ENCODE measurements at places on chromosomes 13 and 19.

DNA sequence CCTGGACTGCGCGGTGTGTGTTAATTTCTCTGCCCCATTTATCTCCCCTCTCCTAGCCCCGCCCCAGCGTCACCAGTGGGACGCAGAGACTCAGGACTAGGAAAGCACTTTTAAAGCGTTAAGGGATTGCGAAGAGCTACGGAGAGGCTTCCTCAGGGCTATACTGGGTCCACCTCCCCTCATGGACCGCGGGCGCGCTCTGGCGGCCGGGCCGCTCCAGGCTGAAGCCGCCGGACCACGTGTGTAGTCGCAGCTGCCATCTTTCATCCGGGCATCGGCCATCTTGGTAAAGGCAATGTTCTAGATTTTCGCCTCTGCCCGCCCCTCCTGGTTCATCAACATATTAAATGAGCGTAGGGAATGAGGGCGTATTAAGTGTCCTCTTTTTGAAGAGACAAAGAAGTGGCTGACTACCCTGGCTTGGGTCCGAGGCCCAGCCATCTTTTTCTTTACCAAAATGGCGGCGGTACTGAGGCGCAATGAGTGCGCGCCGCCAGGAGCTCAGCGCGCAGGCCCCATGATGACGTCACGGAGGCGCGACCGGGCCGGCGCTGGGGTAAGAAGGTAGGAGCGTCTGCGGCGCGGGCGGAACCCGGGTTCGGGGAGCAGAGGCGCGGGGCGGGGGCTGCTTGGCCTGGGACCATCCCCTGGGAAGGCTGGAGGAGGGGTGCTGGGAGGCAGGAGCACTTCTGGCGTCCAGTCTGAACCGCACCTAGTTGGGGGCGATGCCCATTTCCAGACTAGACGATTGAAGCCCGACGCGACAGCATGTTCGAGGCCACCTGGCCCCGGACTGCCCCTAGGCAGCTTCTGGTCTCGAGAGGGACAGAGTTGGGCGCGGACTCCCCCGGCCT is at the start of gene CCDC124:
Gene CCDC124 (plus strand): TSS at position 531 of the 854 bp plus-strand sequence. CDS start 3,406 bp downstream, outside the sequence.
- H3K27me3 ChIP-seq, result no peaks in the 10 kb centered on the region
- H3K27ac ChIP-seq, result peak within 1 kb of the TSS; percentile 95
- peak within 1 kb of the TSS; percentile 75 for H3K4me3 ChIP-seq
- H3K4me1 ChIP-seq, result no peaks in the 10 kb centered on the region
- peak; percentile 97 for DNase-seq

DNA sequence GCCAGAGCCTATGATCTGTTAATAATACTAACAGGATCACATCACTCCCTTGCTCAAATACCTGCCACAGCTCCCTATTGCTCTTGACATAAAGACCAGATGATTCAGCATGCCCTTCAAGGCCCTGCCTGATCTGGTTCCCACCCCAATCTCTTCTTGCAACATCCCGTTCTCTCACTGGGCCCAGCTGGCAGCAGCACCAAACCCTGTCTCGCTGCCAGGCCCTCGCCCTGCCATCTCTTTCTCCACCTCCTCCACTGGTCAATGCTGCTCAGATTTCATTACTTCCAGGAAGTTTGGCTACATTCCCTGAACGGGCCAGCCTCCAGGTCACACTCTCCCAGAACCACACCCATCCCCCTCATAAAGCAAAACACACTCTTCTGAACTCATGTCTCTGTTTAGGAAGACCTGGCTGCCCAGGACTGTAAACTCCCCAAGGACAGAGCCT is 8.6 kb upstream of the BCAT2 start:
- peaks cover 6% of the 10 kb centered on the region for H3K4me1 ChIP-seq
- no peak for DNase-seq
- no peaks in the 10 kb centered on the region for H3K36me3 ChIP-seq
- H3K27ac ChIP-seq, result no peak overlapping the region
- H3K4me3 ChIP-seq, result no peak overlapping the region
- no peaks in the 10 kb centered on the region for H3K27me3 ChIP-seq

DNA sequence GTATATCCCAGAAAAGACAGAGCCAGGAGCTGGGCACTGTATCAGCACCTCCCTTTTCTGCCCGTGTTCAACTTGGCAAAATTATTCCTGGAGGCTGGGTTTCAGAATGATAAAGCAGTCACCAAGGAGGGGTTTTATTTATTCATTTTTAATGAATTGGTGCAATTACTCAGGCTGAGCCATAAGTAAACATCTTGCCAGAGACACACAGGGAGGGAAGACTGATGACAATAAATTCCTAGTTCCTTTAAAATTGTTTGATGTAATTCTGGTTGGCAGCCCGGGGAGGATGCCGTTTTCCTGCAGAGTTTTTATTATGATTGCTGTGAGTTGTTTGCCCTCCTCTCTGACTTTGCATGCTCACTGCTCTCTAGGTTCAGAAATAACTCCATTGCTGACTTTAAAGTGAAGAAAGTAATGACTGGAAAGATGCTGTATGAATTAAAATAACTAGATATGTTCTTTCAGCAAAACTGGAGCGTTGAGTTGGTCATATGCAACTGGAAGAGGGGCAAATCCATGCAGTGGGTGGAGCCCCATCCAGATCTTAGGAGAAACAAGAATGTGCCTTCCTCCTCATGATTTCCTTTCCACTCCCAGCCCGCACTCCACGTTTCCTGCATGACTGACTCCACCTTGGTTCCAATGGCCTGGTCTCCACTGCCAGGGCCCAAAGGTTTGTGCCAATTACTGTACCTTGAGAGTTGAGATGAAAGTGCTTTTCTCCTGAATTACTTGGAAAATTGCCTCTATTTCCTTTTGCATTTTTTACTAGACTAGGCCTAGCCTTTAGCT is 182.1 kb downstream of the RFC3 start:
- H3K36me3 ChIP-seq, result no peaks in the 10 kb centered on the region
- no peak overlapping the region for H3K4me3 ChIP-seq
- no peaks in the 10 kb centered on the region for H3K27me3 ChIP-seq
- peaks cover 4% of the 10 kb centered on the region for H3K4me1 ChIP-seq
- DNase-seq, result no peak

- H3K27me3 ChIP-seq, result no peaks in the 10 kb centered on the region
- H3K36me3 ChIP-seq, result peaks cover 88% of the 10 kb centered on the region
- H3K4me3 ChIP-seq, result no peak overlapping the region
- 0 out of 2 replicates have a peak, but pooled peaks cover 3% of the 10 kb centered on the region for H3K4me1 ChIP-seq
Measured at GRCh38 chr13:98007001-98007400, 53.5 kb downstream of the IPO5 start.

DNA sequence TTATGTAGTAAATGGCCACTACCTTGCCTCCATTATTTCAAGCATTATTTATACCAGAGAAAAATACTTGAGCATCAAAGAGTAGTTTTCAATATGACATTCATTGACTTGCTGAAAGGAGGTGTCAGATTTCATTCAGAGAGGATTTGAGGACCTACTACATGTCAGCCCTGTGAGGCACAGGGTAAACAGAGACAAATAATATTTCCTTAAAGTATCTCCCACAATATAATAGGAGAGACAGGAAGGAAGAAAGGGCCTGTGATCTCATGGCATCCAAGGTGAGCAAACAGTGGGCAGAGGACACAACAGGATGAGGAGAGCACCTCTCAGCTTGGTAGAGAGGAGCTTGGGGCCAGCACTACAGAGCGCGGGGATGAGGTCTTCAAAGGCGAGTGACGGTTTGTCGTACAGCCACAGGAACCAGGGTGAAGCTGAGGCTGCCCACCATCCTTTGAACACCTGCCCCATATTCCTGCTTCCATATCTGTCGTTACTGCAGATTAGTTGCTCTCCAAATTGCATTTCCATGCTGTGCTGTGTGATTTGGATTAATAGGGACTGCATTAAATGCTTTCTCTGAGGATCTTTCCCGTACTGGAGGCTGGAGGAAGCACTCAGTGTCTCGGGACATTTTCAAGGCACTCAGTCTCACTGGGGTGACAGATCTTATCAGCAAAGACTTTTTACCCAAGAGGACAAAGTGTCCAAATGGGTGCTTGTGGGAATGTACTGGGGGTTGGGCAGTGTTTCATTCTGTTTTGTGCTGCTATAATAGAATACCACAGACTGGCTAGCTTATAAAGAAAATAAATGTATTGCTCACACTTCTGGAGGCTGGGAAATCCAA is 59.2 kb downstream of the GJA3 start:
- no peak for DNase-seq
- no peaks in the 10 kb centered on the region for H3K27me3 ChIP-seq
- H3K4me1 ChIP-seq, result no peaks in the 10 kb centered on the region
- H3K27ac ChIP-seq, result no peak overlapping the region

DNA sequence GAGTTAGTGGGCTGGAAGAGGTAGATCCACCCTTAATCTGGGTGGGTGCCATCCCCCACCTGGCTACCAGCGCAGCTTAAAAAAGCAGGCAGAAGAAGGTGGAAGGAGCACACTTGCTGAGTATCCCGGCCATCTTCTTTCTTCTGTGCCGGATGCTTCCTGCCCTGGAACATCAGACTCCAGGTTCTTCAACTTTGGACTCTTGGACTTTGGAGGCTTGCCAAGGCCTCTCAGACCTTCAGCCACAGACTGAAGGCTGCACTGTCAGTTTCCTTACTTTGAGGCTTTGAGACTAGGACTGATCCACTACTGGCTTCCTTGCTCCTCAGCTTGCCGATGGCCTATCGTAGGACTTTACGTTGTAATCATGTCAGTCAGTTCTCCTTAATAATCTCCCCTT is 127.6 kb upstream of the GPC6 start:
- no peaks in the 10 kb centered on the region for H3K27me3 ChIP-seq
- H3K27ac ChIP-seq, result no peak overlapping the region
- H3K4me3 ChIP-seq, result no peak overlapping the region
- H3K4me1 ChIP-seq, result no peaks in the 10 kb centered on the region

DNA sequence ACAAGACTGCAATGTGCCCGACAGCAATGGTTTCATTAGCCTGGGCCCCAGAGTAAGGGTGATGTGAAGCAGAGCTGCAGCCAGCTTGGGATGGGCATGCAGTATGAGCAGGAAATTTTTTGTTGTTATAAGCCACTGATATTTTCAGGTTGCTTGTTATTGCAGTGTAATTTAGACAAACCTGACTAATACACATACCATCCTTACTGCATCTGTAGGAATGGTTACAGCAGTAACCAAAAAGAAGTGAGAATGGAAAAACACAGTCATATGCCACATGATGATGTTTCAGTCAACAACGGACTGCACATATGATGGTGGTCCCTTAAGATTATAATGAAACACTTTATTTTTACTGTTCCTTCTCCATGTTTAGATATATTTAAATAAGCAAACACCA is 8.6 kb upstream of the POMP start:
- no peak overlapping the region for H3K27ac ChIP-seq
- no peak overlapping the region for H3K4me3 ChIP-seq
- no peak for DNase-seq
- no peaks in the 10 kb centered on the region for H3K36me3 ChIP-seq
- H3K4me1 ChIP-seq, result no peaks in the 10 kb centered on the region
